ENCODE measurements at places on chromosomes 11 and 22.

- DNase-seq, result no peak
Observed at GRCh38 chr11:13717331-13717730, 48.9 kb downstream of the FAR1 start.

DNA sequence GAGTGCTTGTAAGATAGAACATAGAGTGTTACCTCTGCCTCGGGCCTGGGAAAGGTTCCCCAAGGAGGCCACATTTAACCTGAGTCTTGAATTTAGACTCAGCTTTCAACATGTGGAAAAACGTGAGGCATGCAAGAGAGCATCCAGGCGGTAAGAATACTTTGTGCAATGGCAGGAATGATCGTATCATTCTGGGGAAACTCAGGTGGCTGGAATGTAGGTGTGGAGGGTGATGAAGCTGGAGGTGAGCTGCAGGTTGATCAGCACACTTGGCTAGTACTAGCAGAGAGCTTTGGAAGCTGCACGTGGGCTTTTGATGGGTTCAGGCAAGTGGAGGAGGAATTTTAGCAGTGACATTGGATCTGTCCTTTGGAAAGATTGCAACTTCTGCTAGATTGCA is 270.3 kb upstream of the RAG2 start:
- DNase-seq, result no peak

GRCh38 chr11:117744471-117745150 is 52.4 kb downstream of the DSCAML1 start:
- no peak for DNase-seq

- no peak for DNase-seq
Observed at GRCh38 chr11:109511598-109511997, 89.6 kb downstream of the C11orf87 start.

GRCh38 chr11:105696000-105696399 is 86.1 kb downstream of the GRIA4 start:
- DNase-seq, result no peak

- no peak for DNase-seq
Observed at GRCh38 chr22:39856588-39856987, 37.0 kb downstream of the ENTHD1 start.

GRCh38 chr11:11856638-11857037 is 14.9 kb downstream of the USP47 start:
- no peak for DNase-seq

- DNase-seq, result no peak
Observed at GRCh38 chr11:48103621-48104567, 112.7 kb upstream of the OR4B1 start.

- no peak for DNase-seq
Observed at GRCh38 chr22:21727768-21728167, 7.8 kb downstream of the YPEL1 start.

- DNase-seq, result no peak
Observed at GRCh38 chr11:61962213-61963015, 5.0 kb downstream of the FTH1 start.

GRCh38 chr11:80239217-80239616 is 798.4 kb upstream of the TENM4 start:
- no peak for DNase-seq

DNA sequence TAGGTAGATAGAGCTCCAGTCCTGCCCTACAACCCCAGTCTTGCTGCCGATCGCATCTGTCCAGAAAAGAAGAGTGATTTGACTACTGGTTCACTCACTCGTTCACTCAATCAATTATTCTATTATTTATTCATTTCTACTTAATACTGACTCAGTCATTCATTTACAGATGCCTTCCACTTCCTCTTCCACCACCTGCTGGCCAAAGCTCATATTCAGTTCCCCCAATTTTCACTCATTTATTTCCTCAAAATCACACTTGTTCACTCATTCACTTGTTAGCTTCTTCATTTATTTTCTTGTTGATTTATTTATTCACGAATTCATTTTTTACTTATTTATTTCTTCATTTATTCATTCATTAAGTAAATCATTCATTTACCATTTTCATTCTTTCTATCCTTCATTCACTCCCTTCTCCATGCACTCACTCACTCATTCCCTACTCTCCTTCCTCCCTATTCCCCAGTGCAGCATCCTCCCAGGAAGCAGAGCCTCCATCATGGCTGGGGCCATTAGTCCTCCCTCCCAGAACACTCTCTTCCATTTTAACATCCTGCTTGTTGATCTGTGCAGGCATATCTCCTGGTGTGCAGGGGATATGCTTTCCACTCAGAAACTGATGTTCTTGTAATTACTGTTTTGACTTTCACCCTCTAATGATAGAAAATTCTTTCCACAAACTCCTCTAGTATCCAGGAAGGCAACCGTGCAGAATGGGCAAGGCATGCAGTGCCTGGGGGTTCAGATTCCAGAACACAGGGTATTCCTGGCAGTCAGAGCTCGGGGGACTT is 281.0 kb downstream of the TENM4 start:
- DNase-seq, result no peak

- no peak for DNase-seq
Observed at GRCh38 chr11:62539238-62539925, 7.2 kb downstream of the AHNAK start.

- DNase-seq, result no peak
Observed at GRCh38 chr11:13465909-13466371, 2.9 kb upstream of the BTBD10 start.

GRCh38 chr11:79742176-79742575 is 301.3 kb upstream of the TENM4 start:
- no peak for DNase-seq

DNA sequence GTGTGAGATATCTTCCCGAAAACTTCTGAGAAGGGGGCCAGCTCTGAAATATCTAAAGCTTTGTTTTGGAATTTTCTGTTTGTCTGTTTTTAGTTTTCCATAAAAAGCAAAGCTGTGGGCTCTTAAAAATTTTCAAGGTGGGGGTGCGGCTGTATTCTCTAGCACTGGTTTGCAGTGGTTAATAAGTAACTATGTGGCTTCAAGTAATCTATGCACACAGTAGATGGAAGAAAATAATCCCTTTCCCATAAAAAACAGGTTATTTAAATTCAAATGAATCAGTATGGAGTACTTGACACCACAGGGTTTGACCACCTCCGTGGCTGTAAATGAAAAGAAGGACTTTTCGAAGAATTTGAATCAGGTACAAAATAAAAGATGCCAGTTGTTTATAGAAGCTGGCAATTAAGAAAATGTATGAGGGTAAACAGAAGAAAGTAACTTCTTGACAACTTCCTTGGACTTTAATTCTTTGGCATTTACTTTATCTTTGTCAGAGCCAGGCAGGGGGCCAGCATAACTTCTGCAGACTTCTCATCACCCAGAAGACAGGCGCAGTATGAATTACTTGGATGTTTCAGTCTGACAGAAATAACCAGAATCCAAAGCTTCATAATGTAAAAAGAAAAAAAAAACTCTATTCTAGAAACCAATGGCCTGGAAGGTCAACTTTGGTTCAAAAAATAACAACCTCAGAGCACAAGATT is 981.0 kb downstream of the DLG2 start:
- DNase-seq, result no peak

- no peak for DNase-seq
Observed at GRCh38 chr11:9716275-9717039, 52.6 kb downstream of the SWAP70 start.

DNA sequence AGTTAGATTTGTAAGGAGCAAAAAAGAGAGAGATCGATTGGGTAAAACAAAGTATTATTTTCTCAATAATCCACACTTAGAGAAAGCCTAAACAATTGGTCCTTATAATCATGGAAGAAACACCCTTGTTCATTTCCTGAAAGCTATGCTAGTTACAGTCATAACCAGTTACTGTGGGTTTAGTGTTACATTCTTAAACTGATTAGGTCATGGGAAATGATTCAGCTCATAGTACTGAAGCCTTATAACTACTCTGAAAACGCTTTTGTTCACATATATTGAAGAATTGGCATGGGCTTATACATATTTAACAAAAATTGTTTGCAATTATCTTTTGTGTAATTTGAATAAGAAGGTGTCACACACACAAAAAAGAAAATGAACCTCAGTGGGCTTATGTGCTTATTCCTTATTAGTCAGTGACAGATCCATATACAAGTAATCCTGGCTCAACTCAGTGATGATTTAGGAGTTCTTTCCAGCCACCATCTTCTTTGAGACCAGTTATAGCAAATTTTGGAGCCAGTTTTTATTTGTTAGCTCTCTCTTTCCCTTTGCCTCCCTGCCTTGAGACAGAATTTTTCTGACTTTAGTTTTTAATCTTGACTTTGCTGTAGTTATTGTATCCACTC is 198.5 kb upstream of the CTSC start:
- no peak for DNase-seq

- no peak for DNase-seq
Observed at GRCh38 chr11:105023003-105023402, at the start of gene CASP5. Gene CASP5 (minus strand): TSS chr11:105023168. CDS start chr11:105023136, 32 bp downstream.

- peak; percentile 65 for DNase-seq
Observed at GRCh38 chr11:47233989-47234668, 14.5 kb downstream of the ACP2 start.

- no peak for DNase-seq
Observed at GRCh38 chr11:85748455-85748891, 62.5 kb downstream of the SYTL2 start.
